MM.1S (cell line): ENCODE measurements at places on chromosomes 3 and 15.

DNA sequence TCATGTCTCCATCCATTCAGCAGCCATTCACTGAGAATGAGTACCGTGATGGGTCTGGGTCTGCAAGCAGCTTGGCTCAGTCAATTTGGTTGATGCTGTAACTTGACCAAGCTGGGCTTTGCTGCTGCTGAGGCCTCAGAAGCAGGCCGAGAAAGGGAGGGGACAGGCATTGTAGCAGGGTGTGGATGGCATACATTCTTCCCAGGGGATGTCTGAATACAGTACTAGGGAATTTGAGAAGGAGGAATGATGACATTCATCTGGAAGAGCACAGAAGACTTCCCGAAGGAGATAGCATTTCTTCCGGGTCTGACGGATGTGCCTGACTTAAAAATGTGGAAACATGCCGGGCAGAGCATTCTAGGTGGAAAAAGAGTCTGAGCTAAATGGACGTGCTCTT lies 105.3 kb upstream of the ADPGK start:
- DNase-seq, result no peak

GRCh38 chr15:100190675-100191074 lies 151.1 kb downstream of the ADAMTS17 start:
- no peak for DNase-seq

- no peak for DNase-seq
Observed at GRCh38 chr3:63762934-63763550, 56.1 kb upstream of the C3orf49 start.

GRCh38 chr3:31832551-31832950 lies 148.5 kb downstream of the OSBPL10 start:
- DNase-seq, result no peak
